ENCODE measurements at places on chromosomes 16 and 17.

DNA sequence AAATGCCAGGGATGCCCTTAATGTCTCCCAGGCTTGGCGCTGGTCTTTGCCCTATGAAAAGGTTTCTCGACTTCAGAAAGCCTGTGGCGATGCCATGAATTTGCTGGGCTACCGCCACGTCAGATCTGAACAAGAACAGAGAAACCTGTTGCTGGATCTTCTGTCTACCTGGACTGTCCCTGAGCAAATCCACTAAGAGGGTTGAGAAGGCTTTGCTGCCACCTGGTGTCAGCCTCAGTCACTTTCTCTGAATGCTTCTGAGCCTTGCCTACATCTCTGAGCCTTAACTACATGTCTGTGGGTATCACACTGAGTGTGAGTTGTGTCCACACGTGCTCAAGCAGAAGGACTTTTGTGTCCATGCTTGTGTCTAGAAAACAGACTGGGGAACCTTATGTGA lies 11.4 kb downstream of the CHST4 start:
- DNase-seq: peak; percentile 21

DNA sequence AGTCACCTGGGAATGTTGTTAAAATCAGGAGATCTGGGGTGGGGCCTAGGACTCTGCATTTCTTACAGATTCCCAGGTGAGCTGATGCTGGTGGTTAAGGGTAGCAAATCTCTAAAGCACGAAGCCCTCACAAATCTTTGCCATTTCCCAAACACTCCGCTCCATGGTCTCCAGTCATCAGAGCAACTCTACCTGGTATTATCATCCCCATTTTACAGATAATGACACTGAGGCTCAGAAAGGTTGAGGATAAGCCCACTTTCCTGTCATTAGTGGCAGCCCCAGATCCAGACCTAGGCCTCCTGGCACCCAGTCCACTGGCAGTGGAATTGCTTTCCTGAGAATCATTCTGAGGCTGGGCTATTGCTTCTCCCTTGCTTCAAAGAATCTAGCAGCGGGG lies 8.7 kb downstream of the SLC46A1 start:
- no peak for DNase-seq

DNA sequence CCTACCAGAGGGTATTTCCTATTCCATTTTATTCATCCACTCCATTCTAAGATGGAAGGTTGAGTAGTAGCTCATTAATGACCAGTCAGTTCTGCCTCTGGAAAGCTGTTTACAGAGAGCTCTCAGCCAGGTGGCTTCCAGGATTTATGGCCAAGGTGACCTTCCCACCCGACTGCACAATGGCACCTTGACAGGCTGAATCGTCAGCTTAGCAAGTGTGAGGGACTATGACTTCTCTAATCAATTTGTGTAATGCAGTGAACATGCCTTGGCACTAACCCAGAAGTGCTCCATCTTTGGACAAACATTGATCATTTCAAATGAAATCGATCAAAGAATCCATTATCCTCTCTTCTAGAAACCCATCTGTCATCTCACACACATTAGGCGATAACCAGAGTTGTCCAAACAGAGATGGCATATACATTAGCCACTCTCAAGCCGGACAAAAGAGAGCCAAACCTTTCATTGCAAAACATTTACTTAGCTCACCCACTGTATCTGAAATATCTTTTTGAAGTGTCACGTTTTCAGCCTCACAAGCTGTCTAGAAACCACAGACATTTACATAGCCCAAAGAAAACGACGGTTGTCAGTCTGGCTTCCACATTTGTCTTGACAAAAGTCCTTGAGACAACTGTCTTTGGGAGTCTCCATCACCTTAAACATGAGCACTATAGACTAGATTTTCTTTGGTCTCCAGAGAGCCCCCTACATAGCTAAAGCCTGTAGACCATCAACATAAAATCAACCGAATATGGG lies 35.6 kb downstream of the CLEC3A start:
- DNase-seq: no peak

DNA sequence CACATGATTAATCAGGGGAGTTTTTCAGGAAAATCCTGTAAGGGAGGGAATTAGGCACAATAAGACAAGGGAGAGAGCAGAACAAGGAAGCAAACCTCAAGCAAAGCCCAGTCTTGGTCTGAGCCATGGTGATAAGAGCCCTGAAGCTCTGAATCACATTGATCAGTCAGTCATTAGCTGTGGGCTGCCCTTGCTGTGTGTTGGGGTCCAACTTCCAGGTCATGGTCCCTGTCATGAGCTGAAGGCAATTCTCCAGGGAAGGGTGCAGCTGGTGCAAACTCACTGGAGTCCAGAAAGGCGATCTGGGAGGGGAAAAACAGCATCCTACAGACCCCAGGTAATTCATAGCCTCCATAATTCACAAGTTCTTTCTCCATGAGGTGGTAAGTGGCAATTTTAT lies 89.9 kb downstream of the CYLD start:
- no peak for DNase-seq

- DNase-seq: no peak
These were observed 27.5 kb upstream of the ADCY7 start for GRCh38 chr16:50238868-50239301.

DNA sequence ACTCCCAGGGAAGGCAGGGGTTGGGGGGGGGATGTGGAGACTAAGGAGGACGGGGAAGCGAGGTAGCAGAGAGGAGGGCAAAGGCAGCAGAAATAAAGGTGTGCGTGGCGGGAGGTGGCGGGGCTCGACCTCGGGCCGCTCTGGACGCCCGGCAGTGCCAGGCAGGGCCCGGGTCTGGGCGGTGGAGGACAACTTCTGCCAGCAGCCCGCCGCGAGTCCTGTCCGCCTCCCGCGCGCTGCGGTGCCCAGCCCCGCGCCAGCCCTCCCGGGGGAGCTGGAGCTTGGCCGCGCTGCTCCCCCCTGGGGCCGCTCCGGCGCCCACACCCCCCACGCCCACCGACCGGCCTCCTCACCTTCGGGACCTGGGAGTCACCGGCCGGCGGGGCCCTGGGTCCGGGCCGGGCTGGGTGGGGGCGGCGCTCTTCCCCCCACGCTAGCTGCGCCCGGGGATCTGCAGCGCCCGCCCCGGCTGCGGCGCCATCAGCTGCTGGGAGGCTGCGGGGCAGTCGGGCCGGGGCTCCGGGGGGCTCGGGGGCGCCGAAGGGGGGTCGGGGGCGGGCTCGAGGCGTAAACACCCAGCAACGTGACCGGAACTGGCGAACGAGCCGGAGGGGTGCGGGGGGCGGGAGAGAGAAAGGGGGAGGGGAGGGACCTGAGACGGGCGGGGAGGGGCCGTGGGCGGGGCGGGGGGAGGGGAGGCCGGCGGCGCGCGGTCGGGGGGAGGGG lies at the start of gene CCDC92B:
TSS of gene CCDC92B (minus strand) at position 595 of the 726 bp plus-strand sequence. CDS start 14,507 bp downstream, outside the sequence.
- DNase-seq: no peak

GRCh38 chr16:79169239-79169638 lies 431.3 kb downstream of the MAF start:
- DNase-seq: peak; percentile 38

DNA sequence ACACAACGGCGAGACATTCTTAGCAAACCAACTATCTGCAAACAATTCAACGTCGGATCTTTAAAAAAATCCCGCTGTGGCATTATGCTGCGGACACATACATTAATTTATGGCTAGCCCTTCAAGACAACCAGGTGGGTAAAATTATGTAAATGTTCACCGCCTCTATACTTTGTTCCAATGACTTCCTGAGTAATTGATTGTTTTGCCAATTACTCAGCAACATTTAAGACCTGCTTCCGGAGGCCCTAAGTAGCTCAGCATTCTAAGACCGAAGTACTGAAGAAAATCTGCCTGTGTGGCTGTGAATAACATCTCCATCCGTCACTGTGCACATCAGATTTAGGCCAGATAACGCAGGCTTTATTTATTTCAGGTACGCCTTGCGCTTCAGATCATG lies 23.3 kb downstream of the QPRT start:
- DNase-seq: peak; percentile 11

DNA sequence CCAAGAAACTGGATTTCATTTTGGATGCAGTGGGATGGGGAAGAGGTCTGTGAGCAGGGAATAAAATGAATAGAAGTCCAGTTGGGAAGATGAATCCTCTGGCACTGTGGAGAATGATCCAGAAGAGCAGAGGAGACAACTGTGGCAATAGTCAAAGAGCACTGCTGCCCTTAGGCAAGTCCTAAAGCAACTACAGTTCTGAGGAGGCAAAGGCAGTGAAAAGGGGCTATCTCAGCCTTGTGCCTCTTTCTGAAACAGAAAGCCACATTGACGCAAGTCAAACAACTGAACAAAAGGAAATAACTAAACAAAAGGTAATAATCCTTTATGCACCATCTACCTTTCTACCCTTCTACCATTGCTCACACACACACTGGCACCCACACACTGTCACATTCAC lies 238.0 kb upstream of the AXIN2 start:
- DNase-seq: peak; percentile 19

DNA sequence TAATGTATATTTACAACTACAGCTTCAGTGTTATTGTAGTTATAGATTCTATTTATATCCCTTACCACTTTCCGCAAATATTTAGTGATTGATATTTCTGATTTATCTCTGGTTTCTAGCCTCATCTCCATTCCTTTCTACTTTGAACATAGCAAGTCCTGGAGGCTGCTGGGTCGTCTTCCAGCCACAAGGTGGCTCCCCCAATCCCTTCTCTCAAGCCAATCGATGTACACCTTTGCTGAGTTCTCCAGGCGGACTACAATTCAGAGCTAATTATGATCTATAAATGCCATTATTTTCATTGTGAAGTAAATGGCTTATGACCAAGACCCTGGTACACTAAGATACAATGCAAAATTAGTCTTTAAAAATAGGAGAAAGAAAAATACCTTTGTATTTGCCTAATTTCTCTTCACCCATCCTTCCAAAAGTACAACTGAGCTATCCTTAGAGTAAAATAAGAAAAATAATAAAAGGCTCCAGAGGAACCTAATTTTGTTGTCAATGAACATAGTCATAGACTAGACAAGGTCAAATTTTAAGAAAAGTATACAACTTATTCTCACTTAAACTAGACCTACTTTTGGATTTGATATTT lies 122.1 kb downstream of the SKAP1 start:
- peak; percentile 46 for DNase-seq

GRCh38 chr17:57859601-57860413 lies 10.0 kb upstream of the MRPS23 start:
- no peak for DNase-seq

- DNase-seq: peak; percentile 26
These were observed 36.1 kb downstream of the GINS2 start for GRCh38 chr16:85652431-85653221.

DNA sequence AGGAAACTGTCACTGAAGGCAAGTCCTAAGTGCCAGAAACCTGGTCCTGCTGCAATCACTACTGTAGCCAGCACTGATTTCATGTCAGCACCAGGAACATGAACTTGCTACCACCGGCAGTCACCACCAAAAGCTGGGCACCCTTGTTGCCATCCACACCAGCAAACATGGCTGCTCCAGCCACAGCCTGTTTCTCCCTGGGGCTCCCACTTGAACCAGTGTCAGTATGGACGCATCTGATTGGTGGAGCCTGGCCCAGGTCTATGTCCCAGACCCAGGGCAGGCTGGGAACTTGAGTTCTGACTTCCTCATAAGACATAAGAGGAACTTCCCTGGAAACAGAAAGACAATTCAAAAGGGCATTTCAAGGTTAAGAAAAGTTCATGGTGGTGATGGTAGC lies 56.5 kb downstream of the COPRS start:
- DNase-seq: no peak

DNA sequence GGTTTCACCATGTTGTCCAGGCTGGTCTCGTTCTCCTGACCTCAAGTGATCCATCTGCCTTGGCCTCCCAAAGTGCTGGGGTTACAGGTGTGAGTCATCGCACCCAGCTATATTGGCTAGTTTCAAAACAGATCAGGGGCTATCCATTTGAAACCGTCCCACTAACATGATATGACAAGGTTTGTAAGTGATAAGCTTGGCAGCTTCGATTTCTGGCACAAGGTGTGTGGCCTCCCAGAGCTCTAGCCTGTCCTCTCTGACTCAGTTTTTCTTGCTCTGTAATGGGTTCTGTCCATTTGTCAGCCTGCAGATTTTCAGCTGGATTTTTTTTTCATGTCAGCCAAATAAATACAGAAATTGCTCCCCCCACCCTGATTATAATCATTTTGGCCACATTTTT lies 31.8 kb upstream of the TENT4B start:
- DNase-seq: peak; percentile 21

DNA sequence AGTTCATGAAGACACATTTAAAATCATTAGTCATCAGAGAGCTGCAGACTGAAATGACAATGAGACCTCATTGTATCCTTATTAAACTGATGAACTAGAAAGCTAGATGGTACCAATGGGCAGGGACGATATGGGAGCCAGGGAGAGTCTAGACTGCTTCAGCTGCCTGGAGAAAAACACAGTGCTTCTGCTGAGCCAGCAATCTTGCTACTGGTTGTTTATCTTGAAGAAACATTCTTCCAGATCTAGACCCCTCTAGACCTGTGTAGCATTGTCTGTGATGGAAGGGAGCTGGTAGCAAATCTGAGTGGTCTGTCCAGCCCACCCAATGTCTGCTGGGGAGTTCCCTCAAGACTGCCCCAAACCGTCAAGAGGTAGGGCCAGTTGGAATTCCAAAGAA lies 2.0 kb upstream of the DRC7 start:
- no peak for DNase-seq

GRCh38 chr16:1363501-1364041 lies 11.8 kb downstream of the GNPTG start:
- DNase-seq: peak; percentile 70

DNA sequence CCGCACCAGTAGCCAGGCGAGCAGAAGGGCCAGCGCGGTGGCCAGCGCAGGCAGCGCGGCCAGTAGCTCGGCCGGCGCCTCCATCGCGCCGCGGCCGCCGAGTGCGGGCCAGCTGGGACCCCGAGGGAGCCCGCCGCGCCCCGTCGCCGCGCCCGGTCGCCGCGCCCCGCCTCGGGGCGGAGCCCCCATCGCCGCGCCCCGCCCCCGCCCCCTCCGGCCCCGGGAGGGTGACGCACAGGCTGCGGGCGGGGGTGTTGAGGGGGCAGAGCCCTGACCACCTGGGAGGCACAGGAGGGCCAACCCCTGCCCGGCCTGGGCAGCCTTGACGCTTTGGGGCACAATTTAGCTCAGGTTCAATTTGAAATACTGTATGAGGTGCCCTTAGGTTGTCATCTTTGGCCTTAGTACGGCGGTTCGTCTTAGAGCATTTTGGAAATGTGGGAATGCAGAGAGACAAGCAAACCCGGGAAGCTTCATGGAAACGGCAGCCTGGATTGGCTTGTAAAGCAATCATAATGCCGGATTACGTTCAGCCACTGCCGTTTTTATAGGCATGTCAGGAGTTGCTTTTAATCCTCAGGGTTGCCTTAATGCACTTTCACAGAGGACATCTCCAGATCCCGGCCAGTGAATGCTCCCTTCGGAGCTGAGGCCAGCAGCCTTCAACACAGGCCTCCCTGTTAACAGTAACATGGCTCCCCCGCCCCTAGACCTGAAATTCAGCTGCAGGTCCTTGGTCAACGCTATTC lies at the start of gene MXRA7:
TSS of gene MXRA7 (minus strand) at position 103 of the 749 bp plus-strand sequence. CDS start at position 84, 19 bp downstream.
- no peak for DNase-seq

- DNase-seq: no peak
These were observed 4.1 kb upstream of the TBX2 start for GRCh38 chr17:61395409-61395982.

- DNase-seq: no peak
These were observed 17.1 kb upstream of the ATP6V0A1 start for GRCh38 chr17:42441371-42442195.

Data from stimulated activated CD4-positive, alpha-beta T cell treated with anti-CD3 and anti-CD28 coated beads, Interleukin-1b, Interleukin-23, amount 100 ng/mL, for 48 hours (primary cell).